ENCODE measurements at places on chromosomes 11 and 22. TPM values are rescaled to one million over a fixed set of nuclear protein-coding genes. Genes with fewer than 3 reads are reported as not detected.
A peak's percentile ranks its signal among the peaks of the same experiment; 100 is the strongest.

- DNase-seq, result peak; percentile 22
Observed at GRCh38 chr11:29773656-29774264, 243.1 kb downstream of the KCNA4 start.

- DNase-seq, result no peak
Observed at GRCh38 chr22:19923914-19924513, 17.6 kb upstream of the COMT start.

The ART5 gene
- total RNA-seq, result not detected

The RIN1 gene
- total RNA-seq, result 3.2 TPM

The OR4D5 gene
- not detected for total RNA-seq

The LRRC75B gene
- total RNA-seq, result 23.1 TPM
